ENCODE measurements at places on chromosomes 6 and 20.
A peak's percentile ranks its signal among the peaks of the same experiment; 100 is the strongest.

- no peak for DNase-seq
These were observed 74.1 kb upstream of the RALY start for GRCh38 chr20:33919653-33920052.

GRCh38 chr6:28648035-28648877 lies 122.6 kb downstream of the GPX5 start:
- DNase-seq: no peak

GRCh38 chr6:11067348-11067747 lies 23.2 kb upstream of the ELOVL2 start:
- no peak for DNase-seq

DNA sequence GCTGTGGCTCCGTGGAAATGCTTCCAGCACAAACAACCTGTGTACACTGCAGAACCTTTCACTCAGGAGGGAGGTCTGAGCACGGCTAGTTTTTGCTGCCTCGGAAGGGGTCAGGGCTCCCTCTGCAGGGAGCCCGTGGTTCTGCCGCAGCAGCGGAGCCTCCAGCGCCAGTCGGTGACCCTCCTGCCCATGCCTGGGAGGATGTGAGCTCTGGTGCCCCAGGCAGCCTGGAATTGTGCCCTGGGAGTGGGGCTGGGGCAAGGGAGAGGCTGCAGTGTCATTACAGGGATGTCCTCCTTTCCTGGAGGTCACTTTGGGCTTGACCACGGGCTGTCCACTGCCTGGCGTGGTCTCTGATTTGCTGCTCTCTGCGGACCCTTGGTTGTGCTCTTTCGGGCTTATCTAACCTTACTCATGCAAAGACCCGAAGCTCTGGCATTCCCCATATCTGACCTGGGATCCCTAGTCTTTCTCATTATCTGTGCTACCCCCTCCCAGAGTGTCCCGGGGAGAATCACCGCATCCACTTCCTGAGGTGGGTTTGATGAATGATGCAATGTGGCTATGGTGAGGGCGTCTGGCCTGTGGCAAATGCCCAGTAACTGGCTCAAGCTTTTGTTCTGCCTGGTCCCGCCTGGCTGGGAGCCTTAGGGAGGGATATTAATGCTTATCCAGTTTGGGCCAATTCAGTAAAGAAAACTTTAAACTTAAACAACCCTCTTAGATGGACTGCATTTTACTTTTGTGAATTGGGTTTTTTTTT lies 59.6 kb upstream of the TAGAP start:
- peak; percentile 32 for DNase-seq

DNA sequence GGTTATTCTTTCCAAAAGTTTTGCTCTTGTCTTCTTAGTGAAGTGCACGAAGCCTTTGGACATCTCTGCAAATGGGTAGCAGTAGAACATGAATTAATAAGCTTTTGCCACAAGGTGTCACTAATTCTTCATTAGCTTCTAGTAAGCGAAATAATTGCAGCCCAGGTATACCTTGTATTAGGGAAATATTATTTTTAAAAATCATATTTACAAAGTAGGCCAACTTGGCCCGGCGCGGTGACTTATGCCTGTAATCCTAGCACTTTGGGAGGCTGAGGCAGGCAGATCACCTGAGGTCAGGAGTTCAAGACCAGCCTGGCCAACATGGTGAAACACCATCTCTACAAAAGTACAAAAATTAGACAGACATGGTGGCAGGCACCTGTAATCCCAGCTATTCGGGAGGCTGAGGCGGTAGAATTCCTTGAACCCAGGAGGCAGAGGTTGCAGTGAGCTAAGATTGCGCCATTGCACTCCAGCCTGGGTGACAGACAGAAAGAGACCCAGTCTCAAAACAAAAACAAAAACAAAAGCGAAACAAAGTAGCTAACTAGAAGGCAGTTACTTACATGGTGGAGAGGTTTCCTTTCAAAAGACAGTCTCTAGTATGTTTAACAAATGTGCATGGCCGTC lies 8.8 kb upstream of the RSPH3 start:
- DNase-seq: no peak

DNA sequence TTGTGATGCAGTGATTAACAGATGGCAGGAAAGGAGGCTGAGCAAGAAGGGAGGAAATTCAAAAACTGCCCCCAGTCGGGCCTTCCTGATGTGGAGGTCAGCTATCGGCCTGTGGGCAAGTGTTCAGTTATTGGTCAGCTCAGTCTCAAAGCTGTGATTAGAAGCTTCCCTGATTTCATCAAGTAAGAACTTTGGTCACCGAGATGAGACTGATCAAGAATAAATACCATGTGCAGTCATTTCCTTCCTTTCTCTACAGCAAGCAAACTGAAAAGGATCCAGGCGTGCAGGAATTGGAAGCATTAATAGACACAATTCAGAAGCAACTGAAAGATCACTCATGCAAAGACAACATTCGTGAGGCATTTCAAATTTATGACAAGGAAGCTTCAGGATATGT lies 69.7 kb downstream of the EFHC1 start:
- DNase-seq: no peak

DNA sequence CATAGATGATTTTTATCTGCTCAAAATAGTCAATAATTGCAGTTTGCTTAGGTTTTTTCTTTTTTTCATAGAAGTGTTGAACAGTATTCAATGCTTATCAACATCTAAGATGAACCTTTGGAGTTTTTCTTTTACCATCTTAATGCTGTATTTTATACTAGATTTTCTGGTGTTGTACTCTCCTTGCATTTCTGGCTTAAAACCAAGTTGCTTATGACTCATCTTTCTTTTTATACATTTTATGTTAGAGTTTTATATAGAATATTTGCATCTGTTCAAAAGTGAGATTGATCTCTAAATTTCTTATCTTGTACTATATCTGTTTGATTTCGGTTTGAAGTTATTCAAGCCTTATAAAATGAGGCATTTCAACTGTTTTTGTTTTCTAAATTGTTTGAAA lies 232.5 kb downstream of the RFPL4B start:
- DNase-seq: no peak

GRCh38 chr20:41213150-41213820 lies 75.9 kb downstream of the PLCG1 start:
- DNase-seq: no peak

DNA sequence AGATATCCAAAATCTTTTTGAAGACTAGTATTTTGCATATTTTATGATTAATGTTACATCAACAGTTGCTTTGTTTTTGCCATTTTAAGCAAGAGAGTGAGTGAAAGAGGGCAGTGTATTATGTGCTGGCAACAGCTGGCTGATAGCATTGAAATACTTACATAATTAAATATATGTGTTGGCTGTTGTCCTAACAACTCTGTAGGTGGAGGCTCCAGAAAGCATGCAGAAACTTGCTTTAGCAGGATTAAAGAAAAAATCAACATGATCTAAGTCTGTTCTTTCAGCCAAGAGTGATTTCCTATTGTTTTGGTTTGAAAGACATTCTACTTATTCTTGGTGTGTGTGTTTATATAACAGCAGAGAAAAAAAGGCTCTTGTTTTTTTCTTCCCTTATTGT lies 127.5 kb downstream of the CDKAL1 start:
- DNase-seq: no peak

- no peak for DNase-seq
These were observed 7.5 kb upstream of the KCNK5 start for GRCh38 chr6:39236742-39237141.

DNA sequence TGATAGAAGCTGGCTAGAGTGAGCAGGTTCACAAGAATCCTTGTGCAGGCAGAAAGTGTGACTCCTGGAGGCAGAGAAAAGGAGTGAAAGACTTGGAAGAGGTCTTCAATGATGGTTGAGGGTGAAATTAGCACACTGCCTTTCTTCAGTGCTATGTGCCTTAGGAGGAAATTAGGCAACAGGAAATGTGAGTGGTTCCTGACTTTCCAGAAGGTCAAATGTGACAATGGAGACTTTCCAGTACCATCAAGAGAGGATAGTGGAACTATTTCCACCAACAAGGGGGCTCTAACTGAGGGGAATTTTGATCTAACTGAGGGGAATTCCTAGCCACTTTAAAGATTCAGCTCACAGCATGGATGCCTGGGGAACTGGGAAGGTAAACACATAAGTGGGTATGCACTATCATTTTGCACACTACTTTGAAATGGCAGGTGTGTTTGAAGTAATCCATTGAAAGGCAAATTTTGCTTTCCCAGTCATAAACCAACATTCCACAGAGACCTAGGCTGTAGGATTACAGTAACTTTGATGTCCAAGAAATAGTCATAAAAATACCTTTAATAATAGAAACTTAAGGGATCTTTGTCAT lies 90.0 kb downstream of the PERP start:
- DNase-seq: no peak

GRCh38 chr6:98107801-98108200 lies 726.6 kb upstream of the POU3F2 start:
- DNase-seq: no peak

- DNase-seq: no peak
These were observed 115.7 kb downstream of the AKAP7 start for GRCh38 chr6:131250936-131251335.

GRCh38 chr6:27096834-27097511 lies 150.5 kb upstream of the PRSS16 start:
- no peak for DNase-seq

GRCh38 chr6:43627008-43627825 lies 1.8 kb downstream of the GTPBP2 start:
- no peak for DNase-seq

DNA sequence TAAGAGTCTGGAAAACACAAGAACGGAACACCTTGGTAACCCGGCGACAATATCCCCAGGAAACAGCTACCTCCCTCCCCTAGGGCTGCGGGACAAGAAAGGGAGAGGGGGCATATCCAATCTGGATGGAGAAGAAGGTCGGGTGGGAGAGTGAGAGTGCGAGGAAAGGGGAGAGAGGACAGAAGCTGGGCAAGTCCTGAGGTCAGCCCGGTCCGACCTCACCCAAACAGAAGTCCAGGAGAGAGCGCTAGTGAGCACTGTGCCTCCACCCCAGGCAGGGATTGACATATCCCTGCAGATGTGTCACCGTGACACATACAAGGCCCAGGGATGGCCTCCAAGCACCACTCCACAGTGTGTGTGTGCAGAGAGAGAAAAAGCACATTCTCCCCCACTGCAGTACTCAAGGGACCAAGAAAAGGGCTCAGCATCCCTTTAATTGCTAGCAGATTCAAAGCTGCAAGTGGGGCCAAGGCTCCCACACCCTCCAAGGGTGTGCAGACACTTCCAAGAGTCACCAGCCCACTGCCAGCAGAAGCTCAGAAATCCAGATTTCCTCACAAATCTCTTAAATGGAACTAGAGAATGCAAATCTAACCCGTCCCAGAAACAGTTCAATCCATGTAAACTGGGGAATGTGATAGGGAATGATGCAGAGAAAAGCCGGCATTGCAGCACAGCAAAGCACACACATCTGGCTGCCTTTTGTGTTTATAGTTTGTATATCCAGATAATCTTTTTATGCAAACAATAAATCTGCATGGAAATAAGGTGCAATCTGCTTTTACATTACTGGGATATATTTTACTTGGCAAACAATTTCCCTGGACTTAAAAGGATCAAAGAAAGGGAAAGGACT lies 3.1 kb downstream of the PXDC1 start:
- DNase-seq: no peak

DNA sequence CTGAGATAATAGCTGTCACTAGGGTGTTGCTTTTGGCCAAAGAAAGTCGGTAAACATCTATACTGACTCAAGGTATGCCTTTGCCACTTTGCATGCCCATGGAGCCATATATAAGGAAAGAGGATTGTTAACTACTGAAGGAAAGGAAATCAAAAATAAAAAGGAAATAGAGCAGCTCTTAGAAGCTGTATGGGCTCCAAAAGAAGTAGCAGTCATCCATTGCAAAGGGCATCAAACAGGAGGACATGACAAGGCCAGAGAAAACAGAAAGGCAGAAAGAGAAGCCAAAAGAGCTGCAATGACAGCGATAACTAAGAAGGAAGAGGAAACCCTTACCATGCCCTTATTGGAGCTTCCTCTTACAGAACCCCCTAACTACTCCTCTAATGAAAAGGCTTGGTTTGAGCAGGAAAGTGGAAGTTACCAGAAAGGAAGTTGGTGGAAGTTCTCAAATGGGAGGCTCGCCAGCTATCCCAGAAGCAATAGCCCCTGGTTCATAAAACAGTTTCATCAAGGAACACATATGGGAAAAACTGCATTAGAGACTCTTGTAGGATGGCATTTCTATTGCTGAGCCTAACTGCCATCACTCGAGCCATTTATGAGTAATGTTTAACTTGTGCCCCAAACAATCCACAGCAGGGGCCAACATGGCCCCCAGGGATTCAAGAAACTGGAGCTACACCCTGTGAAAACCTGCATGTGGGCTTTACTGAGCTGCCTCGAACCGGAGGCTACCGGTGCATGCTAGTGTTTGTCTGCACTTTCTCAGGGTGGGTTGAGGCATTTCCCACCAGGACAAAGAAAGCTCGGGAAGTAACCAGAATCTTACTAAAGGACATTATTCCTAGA lies 7.0 kb downstream of the IL22RA2 start:
- DNase-seq: no peak

All from caudate nucleus (tissue), 63 donors.